Lung (tissue), 17 donors: ENCODE measurements at places on chromosomes 5 and 9. TPM values are rescaled to one million over a fixed set of nuclear protein-coding genes. Genes with fewer than 3 reads are reported as not detected.

PCDHA6 gene
- total RNA-seq: 0.92 TPM

DNA sequence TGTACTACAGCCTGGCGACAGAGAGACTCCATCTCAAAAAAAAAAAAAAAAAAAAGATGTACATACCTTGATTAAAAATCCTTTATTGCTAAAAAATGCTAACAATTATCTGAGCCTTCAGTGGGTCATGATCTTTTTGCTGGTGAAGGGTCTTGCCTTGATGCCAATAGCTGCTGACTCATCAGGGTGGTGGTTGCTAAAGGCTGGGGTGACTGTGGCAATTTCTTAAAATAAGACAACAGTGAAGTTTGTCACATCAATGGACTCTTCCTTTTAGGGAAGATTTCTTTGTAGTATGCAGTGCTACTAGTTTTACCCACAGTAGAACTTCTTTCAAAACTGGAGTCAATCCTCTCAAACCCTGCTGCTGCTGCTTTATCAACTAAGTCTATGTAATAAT lies 33.9 kb upstream of the OTULINL start:
- no peak for DNase-seq

ADAMTS16 gene
- total RNA-seq: 0.97 TPM

NRARP gene
- total RNA-seq: 10.8 TPM

DNA sequence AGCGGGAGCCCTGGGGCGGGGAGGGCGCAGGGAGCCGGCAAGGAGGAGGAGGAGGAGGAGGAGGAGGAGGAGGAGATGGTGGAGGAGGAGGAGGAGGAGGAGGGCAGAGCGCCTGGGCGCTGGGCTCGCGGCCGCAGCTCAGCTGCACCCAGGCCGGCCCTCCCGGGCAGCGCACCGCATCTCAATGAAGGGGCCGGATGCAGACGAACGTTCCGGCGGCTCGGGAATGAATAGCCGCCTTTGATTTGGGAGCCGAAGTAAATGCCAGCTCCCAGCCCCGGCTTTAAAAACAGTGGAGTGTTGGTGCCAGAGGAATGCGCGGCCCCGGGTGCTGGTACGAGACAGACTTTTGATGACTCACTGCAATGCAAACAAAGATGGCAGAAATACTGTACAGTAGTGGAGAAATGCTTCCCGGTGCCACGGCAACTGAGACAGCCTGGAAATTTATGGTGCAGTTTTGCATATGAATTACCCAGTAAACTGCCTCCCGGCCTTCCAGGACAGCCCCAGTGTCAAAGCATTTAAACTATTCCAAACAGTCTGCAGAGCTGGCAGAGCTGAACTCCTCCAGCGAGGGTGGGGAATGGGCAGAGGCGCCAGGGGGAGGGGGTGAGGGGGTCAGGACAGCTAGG lies 43.1 kb downstream of the NACC2 start:
- DNase-seq: peak; percentile 88

DNA sequence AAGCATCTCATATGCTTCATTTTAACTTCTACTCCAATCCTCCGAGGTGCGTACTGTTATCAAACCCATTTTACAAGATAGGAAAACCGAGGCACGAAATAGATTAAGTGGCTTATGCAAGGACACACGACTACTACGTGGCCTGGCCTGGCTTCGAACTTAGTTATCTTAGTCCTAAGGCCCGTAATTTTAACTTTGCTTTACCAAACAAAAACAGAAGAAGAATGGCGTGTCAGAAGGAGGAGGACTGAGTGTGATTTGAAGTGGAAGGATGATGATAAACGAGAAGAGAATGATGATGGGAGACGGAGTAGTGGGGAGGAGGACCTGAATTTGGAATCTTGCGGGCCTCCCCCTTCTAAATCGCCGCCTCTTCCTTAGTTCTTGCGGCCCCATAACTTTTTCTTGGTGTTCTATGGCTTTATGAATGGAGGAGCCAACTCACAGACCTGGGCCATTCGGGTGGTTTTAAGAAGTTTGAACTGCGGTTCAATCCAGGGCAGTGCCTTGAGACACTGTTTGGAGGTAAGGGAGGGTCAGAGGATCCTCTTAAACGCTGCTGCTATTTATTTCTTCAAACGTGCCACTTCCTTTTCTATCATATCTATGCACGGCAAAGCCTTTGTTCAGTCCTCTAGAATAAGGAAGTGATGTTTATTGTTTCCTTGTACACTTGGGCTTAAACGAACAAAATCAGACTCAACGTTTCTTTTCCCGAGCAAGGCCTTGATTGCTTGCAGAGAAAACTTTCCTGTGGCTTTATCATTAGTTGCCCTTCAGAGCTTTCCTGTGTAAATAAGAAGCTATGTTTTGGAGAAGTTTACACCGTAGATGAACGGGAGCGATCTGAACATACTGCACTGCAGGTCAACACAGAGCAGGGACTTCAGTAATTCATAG lies 795 bp downstream of the CNOT8 start:
- peak; percentile 54 for DNase-seq

GRCh38 chr9:31847963-31848362 lies 536.5 kb upstream of the ACO1 start:
- no peak for DNase-seq

GRCh38 chr5:128701301-128701700 lies 163.3 kb upstream of the FBN2 start:
- no peak for DNase-seq

GRCh38 chr5:160649304-160649703 lies 202.7 kb downstream of the ATP10B start:
- peak; percentile 6 for DNase-seq

DNA sequence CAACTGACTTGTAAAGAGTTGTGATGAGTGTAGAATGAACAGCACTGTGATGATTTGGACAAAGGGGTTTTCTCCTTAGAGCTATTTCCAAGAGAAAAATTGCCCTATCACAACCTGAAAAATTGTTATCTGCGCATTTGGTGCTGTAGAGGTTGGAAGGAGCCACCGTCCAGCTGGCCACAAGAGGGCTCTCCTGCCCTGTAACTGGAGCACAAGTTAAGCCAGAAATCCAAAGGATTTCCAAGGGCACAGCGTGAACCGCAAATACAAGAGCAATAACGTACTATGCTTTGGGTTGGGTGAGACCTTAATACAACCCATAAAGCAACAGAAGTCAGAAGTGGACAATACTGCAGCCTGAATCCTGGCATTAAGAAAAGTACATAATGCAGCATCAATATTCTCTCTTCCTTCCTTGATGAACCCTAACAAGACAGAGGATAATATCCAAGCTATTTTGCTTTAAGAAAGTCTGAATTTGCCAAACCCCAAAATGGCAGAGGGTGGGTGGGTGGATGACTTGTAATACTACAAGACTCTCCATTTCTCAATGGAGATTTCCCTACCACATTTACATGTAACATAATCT lies 56.8 kb upstream of the SMIM32 start:
- DNase-seq: peak; percentile 78

DNA sequence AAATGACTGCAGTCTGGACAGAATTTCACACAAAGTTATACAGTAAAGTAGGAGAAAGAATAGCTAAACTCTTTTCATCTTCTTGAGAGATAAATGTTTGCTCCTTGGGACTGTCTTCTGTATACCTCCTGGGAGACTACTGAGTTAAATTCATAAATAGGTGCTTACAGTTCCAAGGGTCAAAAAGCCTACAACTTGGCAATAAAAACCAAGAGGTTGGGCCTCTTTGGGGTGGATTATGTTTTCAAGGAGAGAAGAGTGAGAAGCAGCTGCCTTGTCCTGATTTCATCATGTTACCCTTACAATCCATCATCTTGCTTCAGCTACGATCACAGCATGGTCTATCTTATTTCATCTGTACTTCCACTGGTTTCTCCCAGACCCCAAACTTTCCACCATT lies 213.2 kb upstream of the RPS23 start:
- no peak for DNase-seq

PCDHA12 gene
- total RNA-seq: 0.23 TPM

DNA sequence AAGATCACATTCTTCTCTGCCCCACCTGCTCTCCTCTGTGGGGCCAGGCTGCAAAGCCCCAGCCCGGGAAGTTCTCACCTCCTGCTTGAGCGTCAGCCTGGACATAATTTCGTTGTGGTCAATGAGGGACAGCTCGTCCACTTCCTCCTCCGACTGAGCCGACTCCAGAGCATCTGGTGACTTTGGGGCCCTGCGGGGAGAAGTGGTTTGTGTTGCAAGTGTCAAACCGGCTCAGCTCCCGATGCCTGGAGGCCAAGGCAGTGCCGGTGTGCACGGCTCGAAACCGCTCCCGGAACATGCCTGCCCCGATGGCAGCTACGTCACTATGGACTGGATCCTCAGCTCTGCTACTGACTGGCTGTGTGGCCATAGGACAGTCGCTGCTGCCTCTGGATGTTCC lies 52.8 kb downstream of the PRRT1B start:
- peak; percentile 7 for DNase-seq

- no peak for DNase-seq
Observed at GRCh38 chr9:133226219-133227171, 17.4 kb upstream of the OBP2B start.

GRCh38 chr5:96692441-96692840 lies 30.3 kb downstream of the CAST start:
- DNase-seq: no peak

DNA sequence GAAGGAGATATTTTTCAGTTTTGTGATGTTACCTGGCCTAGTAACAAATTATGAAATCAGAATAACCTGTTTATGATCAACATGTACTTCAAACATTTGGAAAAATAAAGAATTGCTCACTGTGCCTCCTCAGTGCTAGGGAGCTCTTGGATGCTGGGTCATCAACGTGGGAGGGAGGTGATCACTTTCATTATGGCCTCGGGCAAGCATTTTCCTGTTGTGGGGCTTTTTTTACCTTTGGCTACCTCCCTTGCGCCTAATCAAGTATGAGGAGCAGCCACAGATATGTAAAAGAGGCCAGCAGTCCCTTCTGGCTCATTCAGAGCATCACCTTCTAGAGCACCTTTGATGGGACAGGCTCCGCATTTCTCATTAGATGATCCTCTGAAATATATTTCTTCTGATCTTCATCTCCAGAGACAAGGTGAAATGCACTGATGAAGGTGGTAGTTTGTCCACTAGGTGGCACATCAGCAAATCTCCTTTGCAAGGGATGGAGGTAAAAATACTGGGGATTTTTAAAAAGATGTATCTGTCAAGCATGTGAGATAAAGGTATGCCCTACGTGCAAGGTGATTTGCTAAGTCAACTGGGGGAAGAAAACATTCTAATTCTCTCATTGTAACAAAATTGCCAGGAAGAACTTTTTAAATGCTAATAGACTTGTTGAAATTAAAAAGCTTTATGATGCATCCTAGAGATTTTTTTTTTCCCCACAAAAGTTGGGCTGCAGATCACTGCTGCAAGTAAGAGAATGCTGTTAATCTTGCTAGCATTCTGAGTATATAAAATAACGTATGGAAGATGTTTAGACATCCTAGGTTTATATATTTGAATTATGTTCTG lies 218.2 kb downstream of the MAST4 start:
- DNase-seq: peak; percentile 47

DNA sequence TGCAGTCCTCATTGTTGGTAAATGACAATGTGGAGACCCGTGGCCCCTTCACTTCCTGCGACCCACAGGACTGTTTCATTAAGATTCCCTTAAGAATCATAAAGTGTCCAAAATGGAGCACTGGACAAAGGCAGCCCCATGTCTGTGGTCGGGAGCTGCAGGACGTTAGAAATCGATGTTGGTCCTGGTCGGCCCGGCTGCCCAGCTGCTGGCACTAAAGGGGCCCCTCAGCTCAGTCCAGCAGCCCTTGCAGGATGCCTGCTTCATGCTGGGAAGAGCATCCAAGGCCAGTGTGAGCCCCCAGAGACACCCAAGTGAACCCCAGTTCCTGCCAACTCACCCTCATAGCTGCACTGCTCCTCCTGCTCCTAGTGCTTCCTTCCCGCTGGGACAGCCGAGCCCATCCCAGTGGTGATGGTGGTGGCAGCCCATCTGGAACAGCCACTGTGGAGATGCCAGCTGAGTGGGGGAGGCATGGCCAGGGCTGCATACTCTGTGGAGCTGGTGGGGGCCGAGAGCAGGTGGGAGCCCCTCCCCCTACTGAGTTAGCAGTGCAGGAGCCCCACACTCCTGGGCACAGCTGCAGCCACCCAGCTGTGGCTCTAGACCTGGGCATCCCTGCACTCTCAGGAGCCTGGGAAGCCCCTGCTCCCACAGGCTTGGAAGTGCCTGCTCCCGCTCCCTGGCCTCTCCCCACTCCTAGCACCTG lies 168.0 kb upstream of the IRX2 start:
- DNase-seq: no peak

NUDT12 gene
- total RNA-seq: 10.1 TPM

DNA sequence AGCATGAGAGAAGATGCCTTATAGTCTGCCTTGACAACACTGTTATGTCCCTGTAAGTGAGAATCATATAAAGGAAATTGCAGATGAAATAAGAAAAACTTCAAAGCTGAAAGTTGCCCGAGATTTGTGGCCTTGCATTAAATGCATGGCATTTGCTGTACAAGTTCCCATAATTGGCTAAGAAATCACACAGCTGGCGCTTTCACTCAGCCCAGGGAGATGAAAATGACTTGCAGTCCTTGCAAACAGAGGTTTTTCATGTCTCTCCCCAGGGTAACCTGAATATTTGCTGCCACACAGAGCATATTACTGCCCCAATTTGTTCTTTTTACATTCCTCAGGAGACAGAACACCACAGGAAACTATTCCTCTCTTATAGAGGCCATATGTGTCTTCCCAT lies 174.8 kb downstream of the FAM114A2 start:
- DNase-seq: no peak

DNA sequence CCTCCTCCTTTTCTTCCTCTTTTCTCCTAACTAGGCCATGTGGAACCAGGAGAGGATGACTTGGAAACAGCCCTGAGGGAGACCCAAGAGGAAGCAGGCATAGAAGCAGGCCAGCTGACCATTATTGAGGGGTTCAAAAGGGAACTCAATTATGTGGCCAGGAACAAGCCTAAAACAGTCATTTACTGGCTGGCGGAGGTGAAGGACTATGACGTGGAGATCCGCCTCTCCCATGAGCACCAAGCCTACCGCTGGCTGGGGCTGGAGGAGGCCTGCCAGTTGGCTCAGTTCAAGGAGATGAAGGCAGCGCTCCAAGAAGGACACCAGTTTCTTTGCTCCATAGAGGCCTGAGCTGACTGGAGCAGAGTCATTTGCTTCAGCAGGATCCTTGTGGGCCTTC lies 13.7 kb downstream of the NUDT2 start:
- DNase-seq: peak; percentile 22

PCDHB8 gene
- 2.1 TPM for total RNA-seq

DNA sequence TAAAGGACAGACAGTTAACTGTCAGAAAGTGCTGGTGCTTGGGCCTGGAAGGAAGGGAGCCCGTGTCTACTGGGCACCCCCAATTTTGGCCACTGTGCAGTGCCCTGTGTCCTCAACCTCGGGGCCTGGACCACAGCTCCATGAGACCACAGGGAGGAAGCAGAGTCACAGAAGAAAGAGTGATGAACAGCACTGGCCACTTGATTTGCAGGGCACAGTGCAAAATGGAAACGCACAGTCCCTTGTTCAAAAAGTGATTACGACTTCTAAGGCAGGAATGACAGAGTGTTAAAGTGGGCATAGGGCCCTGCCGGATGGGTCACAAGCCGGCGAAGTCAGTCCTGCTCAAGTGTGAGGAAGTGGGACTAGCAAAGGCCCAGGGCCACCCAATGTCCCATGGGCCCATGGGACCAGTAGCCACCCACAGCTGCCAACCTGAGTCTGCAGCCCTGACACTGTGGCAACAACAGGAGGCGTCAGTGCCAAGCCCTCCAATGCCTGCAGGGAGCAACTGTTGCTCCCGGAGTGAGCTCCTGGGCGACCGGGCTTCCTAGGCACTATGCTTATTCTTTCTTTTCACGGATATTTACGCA lies 85.4 kb downstream of the ADAMTS2 start:
- DNase-seq: no peak

- DNase-seq: no peak
Observed at GRCh38 chr5:53906736-53907135, 346.3 kb downstream of the NDUFS4 start.

TMEM215 gene
- total RNA-seq: not detected
